ENCODE measurements at places on chromosomes 2 and 18.

DNA sequence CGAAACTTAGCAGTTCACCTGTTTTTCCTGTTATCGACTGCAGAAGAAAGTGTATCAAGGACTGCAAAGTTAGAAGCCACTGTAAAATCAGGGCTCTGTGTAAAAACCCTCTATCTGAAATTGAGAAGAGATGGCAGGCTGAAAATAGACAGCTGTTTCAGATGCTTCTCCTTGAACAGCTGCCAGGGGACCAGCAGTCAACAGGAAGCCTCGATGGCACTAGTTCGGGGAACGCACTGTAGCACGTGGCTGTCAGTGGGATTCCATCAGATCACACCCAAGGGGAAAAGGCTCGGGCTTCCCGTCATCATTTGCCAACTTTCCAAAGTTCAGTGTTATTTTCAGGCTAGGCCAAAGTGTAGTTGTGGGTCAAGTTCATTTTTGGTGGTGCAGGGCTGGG is 316.9 kb downstream of the TXNL1 start:
- no peak for DNase-seq

DNA sequence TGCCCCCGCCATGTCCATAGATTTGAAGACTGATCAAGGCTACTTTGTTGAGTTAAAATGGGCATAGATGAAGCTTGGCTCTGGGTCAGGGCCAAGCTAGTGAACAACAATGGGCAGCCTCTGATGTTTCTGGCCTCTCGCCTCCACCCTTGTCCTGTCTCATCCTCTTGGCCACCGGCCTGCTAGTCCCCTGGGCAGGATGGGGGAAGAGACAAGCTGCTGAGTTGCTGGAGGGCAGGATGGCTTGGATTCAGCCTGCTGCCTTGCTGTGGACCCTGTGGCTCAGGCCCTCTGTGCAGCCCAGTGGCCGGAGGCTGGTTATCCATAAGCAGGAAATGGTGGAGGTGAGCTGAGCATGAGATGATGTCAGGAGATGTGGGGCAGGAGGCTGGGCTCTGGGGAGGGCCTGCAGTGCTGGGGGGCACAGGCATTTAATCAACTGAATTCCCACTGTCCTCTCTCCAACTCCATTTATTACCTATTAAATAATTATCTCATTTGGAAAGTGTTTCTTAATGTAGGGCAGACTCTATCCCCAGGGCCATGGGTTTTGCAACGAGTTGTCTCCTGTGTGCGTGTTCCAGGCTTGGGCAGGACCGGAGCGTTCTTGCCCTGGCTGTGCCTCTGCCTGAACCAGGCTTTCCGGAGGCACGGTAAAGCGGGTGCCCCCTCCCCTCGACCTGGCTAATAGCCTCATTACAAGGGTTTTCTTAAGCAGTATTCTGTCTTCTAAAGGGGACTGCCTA is 122.9 kb downstream of the GLI2 start:
- DNase-seq = no peak

DNA sequence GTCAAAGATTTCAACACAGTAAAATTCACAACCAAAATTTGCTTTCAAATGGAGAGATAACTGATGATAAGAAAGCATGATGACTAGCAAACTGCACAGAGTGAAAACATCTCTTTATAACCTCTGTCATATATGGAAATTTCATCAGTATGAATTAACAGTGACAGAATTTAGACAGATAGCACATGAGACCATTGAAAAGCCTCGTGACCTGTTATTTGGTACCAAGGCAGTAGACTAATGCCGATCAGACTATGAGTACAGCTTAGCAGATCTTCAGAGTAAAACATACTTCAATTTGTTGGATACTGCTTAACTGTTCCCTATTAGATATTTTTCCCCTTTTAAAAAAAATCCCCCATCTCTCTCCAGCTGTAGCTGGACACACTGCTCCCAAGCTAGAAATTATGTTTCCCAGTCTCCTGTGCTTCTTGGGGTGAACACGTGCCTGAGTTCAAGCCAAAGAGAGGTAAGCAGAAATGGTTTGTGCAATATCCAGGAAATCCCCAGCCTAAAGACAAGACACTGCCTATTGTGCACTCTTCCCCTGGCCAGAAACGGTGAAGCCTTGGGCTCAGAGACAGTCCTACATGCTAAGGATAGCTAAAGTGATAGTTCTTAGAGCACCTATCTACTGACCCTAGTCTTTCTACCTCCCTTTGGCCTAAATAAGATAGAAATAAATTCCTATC is 256.1 kb downstream of the NCKAP5 start:
- no peak for DNase-seq

DNA sequence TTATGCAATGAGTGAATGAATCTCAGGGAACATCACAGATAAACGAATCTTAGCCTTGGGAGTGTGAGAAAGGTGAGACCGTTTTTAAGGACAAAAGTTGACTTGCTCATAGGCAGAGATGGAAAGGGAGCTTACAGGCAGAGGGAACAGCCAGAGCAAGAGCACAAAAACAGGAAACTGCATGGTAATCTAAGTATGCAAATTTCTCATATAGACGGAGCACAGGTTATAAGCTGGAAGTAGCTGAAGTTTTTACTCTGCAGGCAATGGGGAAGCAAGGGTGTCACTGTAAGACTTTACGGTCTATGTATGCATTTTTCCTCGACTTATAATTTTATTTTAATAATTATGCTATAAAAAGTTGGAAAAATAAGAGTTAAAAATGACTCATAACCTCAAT is 44.8 kb upstream of the STRN start:
- no peak for DNase-seq

GRCh38 chr2:33497221-33497650 is 20.8 kb downstream of the RASGRP3 start:
- DNase-seq = no peak

DNA sequence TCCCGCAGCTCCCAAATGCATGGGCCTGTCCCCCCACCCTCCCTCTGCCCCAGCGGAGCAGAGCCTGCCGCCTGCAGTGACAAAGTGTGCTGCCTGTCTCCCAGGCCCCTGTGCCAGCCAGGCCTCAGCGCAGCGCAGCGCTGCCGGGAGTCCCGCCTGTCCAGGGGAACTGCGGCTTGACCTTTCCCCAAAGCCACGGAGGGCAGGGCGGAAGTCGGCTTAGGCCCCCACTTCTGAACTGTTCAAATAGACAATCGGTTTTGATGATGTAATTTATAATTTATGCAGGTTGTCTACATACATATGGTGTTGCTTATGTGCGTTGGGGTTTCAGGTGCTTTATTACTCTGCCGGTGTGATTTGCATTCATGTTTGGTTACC is 7.1 kb downstream of the GBX2 start:
- no peak for DNase-seq

- no peak for DNase-seq
These were observed 1210.2 kb downstream of the DPP10 start for GRCh38 chr2:115652652-115653051.

- no peak for DNase-seq
These were observed 162.1 kb downstream of the UBE2E3 start for GRCh38 chr2:181142514-181142913.

DNA sequence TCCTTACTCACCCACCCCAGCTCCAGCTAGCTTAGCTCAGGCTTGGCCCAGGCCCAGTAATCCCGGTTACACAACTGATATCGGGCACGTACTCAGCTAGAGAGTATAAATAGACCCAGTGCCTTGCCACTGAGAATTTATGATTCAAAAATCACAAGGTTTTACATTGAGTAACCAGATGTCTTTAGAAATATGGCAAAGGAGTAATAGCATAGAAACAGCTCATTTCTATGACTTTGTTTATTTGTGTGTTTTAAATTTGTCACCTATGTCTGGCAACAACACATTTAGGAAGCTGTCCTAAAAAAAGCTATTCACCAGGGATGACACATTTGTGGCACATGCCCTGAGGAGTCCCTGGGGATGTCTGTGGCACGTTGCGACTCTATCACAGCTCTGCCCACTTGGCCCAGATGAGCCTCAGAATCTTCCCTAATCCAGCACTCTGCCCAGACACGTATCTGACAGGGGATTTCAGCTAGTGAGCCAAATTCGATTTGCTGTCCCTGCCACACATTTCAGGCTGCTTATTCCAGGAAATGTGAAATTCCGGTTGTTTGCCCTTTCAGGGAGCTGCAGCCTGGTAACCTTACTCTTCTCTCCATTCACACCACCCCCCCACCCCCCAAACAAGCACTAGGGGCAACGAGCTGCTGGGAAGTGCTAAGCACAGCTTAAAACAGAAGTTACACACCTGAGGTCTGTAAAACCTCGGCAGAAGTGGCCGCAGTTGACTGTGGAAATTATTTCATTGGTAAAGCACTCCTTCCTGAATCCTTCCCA is 85.4 kb upstream of the ZCCHC2 start:
- no peak for DNase-seq

DNA sequence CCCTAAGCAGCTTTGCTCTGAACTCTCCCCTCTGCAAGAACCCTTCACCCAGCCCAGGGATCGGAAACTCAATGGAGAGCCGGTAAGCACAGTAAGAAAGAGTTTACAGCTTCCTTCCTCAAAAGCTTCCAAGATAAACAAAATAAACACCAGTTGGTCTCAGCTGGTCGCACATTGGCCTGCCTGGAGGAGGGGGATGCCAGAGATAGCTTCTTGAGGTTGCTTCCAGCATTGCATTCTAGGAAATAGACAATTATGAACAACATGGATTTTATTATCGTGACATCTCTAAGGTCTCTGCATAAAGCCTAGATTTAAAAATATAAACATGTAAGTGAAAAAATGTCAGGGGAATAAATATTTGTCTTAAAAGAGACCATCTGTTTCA is 141.5 kb upstream of the PKDCC start:
- DNase-seq = no peak

- DNase-seq = no peak
These were observed 155.0 kb upstream of the REG3G start for GRCh38 chr2:78870343-78870967.

GRCh38 chr2:84830758-84831500 is 50.0 kb downstream of the TRABD2A start:
- no peak for DNase-seq

DNA sequence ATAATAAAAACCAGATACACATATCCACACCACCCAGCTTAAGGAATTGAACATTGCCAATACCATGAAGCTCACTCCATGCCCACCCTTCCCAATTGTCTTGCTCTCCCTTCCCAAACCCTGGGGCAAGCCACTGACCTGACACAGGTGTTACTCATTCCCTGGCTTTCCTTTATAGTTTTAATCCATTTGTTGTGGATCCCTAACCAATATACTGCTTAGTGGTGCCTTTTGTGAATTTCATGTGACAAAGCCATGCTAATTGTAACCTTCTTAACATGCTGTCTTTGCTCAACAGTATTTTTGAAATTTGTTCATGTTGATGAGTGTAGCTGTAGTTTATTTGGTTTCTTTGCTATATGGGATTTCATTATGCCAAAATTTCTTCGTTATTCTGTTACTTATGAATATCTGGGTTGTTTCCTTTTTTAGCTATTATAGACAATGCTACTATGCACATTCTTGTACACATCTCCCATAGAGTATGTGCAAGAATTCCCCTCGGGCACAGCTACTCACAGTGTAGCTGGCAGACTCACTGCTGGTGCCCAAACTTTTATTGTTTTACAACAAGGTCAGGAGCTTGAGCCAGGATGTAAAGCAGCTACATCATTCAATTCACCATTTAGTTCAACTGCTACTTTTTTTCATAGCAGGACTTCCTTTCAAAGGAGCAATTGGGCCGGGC is 90.8 kb upstream of the ATL2 start:
- DNase-seq = no peak

GRCh38 chr2:100106460-100106859 is 35.9 kb downstream of the AFF3 start:
- no peak for DNase-seq

DNA sequence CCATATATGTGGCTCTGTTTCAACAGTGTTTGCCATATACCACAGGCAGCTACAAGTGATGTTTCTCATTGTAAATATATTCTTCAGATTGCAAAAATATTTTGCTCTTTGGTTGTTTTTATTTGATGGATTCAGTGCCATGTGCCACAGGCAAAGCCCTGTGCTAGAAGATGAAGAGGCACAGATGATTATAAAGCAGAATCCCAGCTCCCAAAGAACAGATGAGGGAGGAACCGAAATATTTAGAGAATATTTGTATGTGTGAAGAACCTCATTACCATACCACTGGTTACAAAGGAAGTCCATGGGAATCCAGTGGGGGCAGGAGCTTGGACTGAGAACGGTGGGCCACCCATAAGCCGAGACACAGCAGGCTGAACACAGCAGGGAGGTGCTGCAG is 143.8 kb upstream of the NDUFV2 start:
- no peak for DNase-seq

DNA sequence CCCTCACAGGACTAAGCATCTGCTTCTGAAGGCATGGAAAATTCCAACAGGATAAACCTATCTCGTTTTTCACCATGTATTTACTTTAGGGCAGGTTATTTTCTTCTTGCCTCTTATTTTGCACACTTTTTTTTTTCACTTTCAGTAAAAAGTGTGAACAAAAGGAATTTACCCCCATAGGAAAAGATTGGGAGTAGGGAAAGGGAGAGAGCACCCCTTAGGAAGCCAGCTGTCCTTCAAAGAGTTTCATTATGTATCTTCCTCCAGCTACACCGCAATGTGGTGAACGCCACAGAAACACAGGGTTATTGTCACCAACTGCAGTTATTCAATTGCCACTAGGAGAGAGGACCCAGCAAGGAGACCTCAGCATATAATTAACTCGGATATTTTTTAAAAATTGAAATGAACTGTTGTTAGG is 286.2 kb upstream of the VRK2 start:
- DNase-seq = peak; percentile 1

DNA sequence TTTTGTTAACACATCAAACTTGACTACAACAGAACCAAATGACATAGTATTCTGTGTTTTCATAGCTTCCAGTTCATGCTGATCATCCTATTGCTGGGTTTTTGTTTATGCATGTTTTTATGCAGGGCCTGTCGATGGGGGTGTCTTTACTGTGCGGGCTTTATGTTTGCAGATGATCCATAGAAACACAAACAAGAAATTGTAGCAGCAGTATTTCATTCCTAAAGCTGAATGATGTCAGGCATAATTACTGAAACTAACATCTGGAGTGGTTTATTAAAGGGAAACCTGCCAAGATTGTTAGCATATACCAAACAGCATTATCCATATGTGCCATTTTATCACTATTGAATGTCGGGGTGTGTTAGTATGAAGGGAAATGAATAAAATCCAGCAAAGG is 129.7 kb downstream of the PTPRM start:
- DNase-seq = no peak

- DNase-seq = no peak
These were observed 142.0 kb upstream of the MMADHC start for GRCh38 chr2:149729586-149729985.

- no peak for DNase-seq
These were observed 2.0 kb upstream of the ECEL1 start for GRCh38 chr2:232489516-232490220.
